ENCODE measurements at places on chromosomes 6 and 20.

DNA sequence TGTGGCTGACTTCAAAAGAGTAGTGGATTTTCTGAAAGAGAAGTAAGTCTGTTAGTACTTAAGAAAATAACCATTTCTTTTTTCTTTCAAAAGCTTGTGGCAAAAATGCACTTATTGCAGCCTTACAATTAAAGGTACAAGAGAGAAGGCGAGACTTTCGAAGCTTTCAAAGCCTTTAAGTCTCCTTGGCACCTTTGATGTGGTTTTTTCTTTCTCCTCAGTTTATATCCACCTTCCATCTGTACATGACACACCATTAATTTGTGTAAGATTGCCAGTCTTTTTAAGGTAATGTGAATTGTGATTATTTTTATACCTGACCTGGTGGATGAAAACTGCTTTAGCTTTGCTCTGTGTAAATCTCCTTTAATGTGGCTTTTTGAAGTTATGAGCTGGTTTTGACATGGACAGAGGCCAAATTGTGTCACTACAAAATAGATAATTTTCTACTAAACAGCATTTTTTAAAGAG, 466.1 kb downstream of the CDKAL1 start:
- DNase-seq = no peak

DNA sequence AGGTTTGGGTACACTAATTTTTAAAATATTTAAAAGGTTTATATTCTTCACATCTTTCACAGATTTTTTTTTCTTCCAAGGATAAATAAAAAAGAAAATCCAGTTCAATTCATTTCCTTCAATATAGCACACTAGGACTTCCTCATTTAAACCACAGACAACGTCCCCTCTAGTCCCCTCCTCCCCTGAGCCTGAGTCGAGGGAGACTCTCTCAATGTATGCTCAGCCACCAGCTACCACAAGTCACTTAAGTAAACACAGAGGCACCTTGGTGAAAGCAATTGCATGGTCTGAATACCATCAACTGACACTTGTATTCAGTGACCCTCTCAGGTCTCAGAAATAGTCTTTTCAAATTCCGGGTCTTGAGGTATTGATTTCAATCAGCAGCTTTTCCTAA, 88.6 kb downstream of the SIM1 start:
- DNase-seq = no peak

- peak; percentile 52 for DNase-seq
These were observed 54.8 kb upstream of the SPDEF start for GRCh38 chr6:34610819-34611477.

DNA sequence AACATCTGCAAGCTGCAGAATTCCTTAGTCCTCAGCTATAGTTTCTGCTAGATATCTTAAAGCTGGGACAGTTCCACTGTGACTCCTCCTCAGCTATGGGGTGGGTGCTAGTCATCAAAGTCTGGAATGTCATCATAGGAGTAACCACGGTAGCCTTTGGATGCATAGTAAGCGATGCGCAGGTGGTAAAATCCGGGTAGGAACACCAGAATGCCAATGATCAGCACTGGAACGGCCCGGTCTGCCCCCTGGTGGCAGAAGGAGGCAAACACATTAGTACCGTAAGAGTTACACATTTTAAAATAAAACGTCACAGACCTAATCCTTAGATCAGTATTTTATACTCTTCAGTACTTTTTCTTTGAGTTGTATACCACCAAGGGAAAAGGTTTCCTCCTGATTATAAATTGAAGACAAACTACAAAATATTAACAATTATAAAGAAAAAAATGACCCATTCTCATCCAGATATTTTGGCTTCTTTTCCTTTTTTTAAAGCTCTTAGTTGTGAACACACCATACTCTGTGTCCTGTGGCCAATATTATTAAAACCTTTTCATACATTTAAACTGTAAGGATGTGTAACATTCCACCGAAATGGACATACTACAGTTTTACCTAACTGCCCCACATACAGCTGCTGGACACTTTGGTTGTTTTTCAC, 18.9 kb downstream of the PCNA start:
- DNase-seq = peak; percentile 37

- DNase-seq = no peak
These were observed at the start of gene IL20RA for GRCh38 chr6:137044366-137045221. IL20RA (minus strand) TSS chr6:137044965; CDS start chr6:137044728, 237 bp downstream.

Measured in H54 (cell line).